GM04503 (cell line): ENCODE measurements at places on chromosomes 16 and 17.

DNA sequence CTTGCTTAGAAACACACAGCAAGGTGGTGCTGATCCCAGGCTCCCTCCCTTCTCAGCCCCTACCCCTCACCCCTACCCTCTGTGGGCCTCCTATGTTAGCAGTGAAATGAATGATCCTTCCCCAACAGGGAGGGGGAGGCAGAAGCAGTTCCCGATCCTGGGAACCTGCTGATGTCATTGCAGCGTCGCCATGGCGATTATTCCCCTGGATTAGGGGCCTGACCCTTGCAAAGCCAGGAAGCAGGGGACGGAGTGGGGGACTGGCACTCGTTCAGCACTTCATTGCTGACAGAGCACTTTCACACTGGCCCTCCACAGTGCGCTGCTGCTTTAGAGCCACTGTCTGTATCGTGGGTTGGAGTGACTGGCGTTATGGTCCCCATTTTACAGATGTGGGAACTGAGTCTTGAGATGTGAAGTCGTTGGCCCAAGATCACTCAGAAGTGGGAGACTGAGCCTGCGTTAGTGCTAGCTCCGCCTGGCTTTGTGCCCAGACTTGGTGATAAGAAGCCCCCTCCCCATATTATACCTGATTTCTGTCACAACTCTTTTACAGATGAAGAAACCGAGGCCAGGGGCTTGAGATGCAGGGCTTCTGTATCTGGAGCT is 26.6 kb downstream of the LASP1 start:
- no peak for DNase-seq

GRCh38 chr17:74485022-74485743 is 18.7 kb downstream of the CD300A start:
- DNase-seq = no peak

DNA sequence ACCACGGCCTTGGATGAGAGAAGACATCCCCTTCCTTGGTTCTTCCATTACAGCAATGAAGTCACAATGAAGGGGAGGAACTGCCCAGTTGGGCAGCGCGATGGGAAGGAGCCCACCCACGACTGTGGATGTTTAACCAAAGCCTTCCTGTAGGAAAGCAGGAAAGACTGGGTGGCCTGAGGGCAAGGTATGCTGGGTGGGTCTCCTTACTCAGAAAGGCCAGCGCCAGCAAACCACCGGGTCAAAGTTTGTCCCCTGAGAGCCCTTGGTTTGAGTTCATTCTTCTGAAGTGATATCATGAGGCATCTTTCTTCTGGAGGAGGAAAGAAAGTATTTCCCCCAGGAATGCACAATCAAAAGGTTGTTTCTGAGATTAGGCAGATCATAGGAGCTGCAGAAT is 105.2 kb downstream of the C16orf95 start:
- DNase-seq = no peak

DNA sequence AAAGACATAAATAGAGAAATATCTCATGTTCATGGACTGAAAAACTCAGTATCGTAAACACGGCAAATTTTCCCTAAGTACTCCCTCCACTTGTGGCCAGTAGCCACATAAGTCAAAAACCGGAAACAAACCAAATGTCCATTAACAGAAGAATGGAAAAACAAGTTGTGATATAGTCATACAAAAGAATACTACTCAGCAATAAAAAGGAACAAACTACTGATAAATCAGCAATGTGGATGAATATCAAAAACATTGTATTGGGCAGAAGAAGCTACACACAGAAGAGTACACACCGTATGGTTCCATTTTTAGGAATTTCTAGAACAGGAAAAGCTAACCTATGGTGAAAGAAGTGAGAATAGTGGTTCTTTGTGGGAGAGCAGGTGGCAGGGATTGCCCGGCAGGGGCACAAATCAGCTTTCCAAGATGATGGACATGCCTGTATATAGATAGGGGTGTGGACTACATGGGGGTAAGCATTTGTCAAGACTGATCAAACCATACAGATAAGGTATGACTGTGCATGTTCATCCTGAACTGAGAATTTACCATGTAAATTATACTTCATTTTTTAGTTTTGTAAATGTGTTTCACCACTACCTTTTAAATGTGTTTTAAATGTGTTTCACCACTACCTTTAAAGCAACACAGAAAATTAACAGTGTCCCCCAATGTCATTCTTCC is 172.8 kb upstream of the CDH5 start:
- no peak for DNase-seq

DNA sequence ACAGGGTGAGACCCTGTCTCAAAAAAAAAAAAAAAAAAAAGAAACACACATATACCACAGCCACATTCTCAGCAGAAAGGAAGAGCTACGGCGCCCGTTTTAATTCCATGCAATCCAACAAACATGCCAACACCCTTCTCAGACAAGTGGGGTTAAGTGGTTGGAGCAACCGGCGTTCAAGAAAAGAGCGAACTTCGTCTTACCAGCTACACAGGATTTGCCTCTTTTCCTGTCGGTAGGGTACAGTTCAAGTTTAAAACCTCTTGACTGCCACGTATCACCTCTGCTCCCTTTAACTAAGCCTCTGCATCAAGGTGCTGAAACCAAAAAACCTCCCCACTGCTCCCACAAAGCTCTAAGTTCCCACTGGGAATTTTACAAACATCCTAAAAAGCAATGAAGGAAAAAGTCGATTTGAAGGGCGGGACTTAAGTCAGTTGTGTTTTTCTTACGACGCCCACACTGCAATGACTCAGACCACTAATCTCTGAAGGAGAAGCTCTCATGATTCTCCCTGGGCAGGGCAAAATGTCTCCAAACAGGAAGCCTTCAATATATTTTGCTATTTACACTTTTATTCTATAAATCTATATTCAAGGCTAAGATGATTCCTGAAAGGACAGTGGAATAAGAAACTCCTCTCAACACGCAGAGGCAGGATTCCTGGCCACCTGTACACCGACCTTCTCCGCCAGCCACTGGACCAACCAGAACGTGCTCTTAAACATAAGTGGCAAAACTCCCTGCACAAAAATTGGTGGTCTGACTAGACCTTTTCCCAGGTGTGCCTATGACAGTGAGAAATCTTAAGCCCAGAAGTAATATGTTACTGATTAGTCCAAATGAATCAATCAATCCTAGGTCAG is 18.8 kb downstream of the SRP68 start:
- no peak for DNase-seq

DNA sequence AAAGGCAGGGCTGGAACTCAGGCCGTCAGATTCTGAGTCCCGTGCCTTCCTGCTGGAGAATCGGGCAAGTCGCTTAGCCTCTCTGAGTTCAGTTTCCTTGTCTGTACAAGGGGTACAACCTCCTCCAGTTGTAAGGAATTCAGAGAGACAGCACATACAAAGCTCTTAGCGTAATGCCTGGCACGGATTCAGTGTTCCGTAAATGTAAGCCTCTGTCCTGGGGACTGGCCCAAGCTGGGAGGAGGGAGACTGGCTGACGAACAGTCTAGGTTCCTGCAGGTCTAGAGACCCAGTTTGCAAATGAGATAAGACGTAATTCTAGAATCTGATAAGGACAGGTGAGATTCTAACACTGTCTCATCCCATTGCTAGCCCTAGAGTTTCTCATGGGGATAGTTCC is 9.9 kb downstream of the METTL22 start:
- DNase-seq = no peak

DNA sequence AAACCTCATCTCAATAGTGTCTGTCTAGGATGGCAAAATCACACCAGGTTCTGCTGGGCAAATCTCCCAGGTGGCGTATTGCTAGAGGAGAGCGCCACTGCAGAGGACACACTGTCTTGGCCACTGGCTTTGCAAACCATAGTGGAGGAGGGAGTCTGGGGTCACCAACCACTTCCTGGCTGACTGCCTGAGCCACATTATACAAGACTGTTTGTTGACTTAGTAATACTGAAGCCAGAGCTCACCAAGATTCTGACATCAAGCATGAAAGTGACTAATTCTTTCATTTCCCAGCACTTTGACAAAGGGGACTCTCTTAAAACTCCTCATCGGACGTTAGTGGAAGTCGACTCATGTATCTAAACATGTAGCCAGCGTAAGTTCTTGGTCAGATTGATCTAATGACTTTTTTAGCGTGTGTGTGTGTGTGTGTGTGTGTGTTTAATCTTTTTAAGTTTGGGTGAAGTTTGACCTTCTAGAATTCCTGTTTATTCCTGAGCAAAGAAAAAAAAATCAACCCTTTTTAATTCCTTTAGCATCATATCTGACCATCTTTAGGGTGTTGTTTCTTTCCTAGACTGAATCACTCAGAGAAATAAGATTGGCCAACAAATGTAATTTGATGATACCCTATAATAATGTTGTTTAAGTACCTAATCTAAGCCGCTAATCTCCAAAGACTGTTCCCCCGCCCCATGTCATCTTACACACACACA is 13.7 kb downstream of the PITPNC1 start:
- peak; percentile 92 for DNase-seq

GRCh38 chr16:72012607-72013006 is 4.1 kb downstream of the DHODH start:
- DNase-seq = no peak

GRCh38 chr17:72634621-72635020 is 457.9 kb downstream of the SLC39A11 start:
- DNase-seq = no peak

DNA sequence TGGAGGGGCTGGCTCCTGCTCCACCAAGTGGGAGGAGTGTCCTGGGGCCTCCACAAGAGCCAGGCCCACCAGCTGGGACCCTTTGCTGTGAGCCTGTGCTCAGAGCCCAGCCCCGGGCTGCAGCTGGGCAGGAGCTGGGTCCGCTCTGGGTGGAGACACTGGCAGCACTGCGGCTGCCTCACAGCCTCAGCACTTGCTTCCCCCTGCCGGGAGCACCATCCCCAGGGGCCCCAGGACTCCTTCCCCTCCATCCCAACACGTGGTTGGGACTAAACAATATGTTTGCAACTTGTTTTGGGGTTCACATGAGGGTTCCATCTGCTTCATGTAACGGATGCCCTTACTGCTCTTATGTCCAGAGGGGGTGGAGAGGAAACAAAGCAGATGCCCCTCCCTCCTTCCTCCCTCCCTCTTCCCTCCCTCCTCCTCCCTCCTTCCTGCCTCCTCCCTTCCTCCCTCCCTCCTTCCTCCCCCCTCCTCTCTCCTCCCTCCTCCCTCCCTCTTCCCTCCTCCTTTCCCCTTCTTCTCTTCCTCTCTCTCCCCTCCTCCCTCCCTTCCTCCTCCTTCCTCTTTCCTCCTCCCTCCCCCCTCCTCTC is 16.3 kb upstream of the CBFA2T3 start:
- DNase-seq = no peak

DNA sequence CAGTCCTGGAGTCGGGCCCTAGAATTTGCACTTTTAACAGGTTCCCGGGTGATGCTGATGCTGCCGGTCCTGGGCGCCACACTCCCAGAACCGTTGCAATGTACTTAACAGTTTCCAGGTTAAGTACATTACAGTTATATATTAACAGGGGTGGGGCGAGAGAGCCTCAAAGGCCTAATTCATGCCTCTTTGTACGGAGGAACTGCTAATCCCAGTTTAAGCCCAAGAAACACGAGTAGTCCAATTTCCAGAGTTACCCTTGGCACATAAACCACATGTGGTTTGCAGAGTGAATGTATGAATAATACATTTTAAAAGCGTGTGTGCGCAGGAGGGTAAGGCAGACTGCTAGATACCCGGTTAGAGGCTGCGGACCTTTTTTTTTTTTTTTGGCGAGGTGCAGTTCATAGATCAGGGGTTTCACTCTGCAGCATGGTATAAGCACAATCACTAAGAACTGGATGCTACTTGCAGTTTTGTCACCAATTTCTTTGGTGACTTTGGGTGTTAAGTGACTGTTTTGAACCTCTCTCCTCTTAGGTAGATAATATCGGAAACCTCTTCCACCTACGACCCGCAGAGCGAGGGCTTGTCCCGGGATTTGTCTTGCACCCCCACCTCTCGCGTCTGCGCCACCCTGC is 713 bp downstream of the COX11 start:
- DNase-seq = no peak

- DNase-seq = no peak
Measured at GRCh38 chr17:75512926-75513640, 2.3 kb downstream of the CASKIN2 start.
